Forelimb muscle (tissue), 1 donor: ENCODE measurements at places on chromosomes 4 and X.

DNA sequence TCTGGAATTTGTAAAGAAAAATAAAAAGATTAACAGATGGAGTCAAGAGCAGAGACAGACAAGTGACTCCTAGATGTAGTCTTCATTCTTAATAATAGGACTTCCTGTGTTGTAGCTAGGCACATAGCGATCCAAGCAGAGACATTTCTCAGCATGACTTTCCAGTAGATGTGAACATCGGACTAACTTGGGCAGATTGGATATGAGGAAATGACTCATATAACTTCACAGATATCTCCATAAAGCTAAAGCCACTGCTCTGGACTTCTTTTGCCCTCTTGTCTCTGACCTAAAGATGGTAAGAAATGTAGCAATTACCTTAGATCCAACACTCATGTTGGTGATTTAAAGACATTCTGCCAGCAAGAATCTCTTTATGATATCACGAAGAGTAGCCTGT, 131.7 kb downstream of the EPHA5 start:
- DNase-seq = no peak

DNA sequence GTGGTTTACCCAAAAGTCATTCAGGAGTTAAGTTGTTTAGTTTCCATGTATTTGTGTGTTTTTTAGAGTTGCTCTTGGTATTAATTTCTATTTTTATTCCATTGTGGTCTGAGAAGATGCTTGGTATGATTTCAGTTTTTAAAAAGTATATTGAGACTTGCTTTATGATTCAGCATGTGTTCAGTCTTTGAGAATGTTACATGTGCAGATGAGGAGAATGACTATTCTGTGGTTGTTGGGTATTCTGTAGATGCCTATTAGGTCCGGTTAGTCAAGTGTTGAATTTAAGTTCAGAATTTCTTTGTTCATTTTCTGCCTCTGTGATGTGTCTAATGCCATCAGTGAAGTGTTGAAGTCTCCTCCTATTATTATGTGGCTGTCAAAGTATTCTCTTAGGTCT, 249.4 kb downstream of the ARHGAP10 start:
- no peak for DNase-seq

- DNase-seq = no peak
Measured at GRCh38 chrX:107440187-107440586, 9.3 kb upstream of the FRMPD3 start.

DNA sequence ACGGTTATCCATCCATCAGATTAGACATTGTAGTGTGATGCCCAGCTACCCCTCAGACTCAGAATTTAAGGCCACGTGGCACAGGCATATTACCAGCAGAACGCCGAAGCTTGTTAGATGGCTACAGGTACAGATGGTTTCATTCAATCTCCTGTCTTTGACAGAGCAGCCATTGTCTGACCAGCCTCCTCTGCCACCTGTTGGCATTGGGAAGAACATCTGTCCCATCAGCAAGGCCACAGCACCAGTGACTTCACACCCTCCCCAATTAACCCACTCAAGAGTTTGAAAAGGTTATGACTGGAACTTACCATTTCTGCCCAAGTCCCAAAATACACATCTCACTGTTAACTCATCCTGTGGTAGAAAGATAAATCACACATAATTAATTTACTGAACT, 22.0 kb upstream of the PHKA2 start:
- no peak for DNase-seq

GRCh38 chrX:56557376-56557929, 6.0 kb upstream of the UBQLN2 start:
- no peak for DNase-seq

DNA sequence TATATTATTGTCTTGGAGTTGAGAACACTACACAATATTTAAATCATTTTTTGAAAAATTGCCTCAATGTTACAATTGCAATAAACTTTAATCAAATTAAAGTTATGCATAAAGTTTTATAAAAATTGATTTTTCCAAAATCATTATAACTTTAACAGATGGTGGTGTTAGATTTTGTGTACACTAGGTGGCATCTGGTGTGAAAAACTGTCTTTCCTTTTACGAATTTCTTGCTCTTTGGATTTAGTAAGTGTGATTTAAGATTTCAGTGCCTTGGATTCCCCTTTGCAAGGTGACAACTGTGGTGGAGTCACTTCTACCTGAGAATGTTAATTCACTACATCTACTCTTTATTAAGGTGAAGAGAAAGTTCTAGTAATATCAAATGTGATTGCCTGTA, 91.6 kb downstream of the AREG start:
- no peak for DNase-seq

DNA sequence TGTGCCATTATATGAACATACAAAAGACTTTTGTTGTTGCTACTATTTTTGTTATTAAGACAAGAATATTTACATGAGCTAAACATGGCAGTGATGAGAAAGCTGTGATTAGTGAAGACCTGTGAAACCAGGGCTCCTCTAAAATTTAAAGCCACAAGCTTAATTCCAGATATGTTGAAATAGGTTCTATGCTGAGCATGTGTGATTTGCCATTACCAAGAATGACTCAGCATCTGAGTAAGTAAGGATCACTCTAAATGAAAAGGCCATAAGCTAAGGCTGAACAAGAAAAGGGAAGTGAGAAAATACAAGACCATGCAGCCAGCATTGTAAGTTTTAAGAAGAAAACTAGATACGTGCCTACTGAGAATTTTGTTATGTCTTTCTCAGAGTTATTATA, 75.9 kb upstream of the CAMK2D start:
- no peak for DNase-seq

DNA sequence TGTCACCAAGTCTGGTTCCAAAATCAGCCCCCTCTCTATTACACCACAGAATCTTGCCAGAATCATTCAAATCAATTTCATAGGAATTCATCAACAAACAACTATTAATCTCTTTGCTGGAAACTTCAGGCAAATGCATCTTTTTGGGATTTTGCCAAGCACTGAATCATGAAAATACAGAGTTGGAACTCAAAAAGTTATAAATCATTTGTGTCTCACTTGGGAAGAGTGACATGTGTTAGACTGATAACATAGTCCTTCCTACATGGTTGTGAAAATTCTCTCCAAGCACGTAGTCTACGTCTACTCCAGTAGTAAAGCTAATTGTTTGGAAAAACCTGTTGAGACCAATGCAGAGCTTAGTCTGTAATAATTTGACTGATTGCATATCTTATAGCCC, 19.0 kb downstream of the CXCL8 start:
- no peak for DNase-seq

DNA sequence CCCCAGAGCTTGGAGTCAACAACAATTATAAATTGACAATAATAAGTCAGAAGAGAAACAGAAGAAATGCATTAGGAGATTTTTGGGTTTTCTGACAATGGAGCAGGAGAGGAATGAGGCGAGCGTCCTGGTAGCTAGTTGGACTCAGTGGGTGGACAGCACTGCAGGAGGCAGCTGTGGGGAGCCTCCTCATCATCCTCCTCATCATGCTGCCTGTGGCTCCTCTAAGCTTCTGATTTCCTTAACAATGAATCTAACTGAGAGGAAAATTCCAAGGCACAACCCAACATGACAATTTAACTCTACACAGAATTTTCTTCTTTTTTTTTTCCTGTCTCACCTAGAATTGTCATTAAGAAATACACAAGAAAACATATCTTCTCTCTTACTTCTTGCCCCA, 357.1 kb upstream of the NOCT start:
- no peak for DNase-seq

DNA sequence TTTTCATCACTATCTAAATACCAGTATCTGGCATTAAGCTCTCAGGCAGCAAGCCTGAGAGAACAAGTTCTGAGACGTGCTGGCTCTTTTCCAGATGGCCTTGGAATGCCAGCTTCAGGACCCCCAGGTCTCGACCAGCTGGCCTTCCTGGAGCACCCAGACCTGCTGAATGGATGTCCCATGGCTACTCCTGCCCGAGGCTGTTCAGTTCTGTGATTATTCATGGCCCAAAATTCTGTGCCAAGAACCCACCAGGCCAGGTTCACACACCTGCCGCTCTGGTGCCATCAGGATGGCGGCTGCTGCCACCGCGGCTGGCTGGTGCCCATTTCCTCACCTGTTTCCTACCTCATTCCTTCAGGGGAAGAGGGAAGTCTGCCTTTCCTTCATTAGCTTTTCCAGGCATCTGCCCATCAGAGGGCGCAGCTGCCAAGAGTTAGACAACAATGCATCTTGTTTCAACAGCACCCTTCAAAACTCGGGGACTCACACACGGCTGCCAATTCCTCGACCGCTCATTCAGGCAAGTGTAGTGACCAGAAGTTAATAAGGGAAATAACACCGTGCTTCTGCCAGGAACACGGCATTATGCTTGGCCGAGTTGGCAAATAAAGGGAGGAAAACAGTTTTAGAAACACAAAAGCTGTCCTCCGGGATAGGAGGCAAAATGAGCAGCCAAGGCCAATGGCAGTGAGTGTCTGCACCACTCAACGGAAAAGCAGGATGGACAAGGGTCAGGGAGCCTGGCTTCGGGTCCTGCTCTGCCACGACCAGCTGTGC, 173.8 kb downstream of the NSUN7 start:
- DNase-seq = no peak

GRCh38 chrX:9019151-9019550, 14.8 kb downstream of the FAM9B start:
- DNase-seq = no peak

GRCh38 chrX:6131287-6131686, 97.4 kb downstream of the NLGN4X start:
- no peak for DNase-seq

DNA sequence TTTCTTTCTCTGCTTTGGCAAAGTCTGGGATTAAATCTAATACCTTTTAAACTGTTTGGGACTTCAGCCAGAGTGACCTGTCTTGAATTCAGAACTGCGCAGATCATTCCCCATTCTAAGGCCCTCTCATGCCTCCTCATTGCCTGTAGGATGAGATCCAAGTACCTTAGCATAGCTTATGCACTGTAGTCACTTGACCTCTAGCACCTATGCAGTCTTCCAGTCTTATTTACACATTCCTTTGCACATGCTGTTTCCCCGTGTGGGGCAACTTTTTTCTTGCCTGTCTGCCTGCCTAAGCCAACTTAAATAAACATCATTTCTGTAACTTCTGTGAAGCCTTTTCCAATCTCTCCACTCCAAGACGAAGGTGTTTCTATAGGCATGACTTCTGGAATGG, 68.4 kb downstream of the AR start:
- no peak for DNase-seq

- DNase-seq = no peak
Measured at GRCh38 chrX:54248309-54248708, 65.3 kb upstream of the FAM120C start.

- no peak for DNase-seq
Measured at GRCh38 chrX:40331762-40332161, 234.0 kb upstream of the BCOR start.

GRCh38 chrX:123060986-123061385, 123.1 kb upstream of the GRIA3 start:
- DNase-seq = no peak

- no peak for DNase-seq
Measured at GRCh38 chr4:159097785-159098184, 5.1 kb upstream of the RAPGEF2 start.
